ENCODE measurements at places on chromosomes 12 and 14.

- no peak for DNase-seq
Observed at GRCh38 chr14:75123991-75124390, 2.9 kb downstream of the NEK9 start.

GRCh38 chr12:105223352-105223845, 12.6 kb downstream of the APPL2 start:
- DNase-seq: no peak

- no peak for DNase-seq
Observed at GRCh38 chr12:78403681-78404080, 460.9 kb upstream of the SYT1 start.

DNA sequence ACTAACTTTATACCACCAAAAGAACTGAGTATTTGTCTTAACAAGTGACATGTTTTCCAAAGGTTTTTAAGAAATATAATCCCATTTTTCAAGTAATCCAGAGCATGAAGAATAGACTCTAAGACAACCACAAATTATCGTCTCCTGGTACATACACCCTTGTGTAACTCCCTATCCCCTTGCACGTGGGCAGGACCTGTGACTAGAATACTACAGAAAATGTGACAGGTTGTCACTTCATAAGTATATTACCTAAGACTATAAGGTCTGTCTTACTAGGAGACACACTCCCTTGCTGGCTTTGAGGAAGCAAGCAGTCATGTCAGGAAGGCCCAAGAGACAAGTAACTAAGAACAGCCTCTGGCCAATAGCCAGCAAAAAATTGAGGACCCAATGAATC, 8.3 kb upstream of the TTC5 start:
- no peak for DNase-seq

DNA sequence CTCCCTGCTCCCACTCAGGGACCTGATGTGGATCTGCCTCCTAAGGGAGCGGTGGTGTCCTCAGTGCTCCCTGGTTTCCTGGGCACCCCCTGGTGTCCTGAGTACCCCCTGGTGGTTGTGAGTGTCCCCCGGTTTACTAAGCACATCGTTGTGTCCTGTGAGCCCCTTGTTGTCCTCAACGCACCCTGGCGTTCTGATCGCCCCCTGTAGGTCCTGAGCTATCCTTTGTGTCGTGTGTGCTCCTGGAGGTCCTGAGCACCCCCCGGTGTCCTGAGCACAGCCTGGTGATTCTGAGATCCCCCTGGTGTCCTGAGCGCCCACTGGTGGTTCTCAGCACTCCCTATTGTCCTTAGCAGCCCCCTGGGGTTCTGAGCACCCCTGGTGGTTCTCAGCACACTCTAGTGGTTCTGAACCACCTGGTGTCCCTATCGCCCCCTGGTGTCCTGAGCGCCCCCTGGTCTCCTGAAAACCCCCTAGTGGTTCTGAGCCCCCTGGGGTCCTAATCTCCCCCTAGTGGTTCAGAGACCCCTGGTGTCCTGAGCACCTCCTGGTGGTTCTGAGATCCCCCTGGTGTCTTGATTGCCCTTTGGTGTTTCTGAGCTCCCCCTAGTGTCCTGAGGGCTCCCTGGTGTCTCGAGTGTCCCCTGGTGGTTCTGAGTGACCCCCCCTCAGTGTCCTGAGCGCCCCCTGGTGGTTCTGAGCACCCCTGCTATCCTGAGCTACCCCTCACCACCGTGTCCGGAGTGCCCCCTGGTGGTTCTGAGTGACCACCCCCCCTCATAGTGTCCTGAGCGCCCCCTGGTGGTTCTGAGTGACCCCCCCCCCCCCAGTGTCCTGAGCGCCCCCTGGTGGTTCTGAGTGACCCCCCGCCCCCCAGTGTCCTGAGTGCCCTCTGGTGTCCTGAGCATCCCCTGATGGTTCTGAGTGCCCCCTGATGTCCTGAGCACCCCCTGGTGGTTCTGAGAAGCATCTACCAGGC, 615.1 kb downstream of the TMEM121 start:
- DNase-seq: no peak

DNA sequence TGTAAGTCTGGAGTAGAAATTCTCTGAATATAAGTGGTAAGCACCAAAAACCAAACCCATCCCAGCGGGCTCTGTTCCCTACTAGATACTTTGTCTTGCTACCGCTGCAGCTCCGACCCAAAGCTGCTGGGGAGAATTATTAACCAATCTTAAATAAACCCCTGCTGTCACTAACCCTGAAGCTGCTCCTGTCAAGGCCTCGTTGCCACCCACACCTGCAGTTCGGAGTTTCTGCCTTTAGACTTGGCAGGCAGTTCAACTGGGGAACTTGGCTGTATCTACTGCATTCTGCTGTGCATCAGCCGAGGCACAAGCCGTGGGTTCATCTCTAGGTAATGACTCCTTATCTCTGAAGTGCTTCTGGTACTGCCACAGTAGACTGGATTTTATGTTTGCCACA, 55.5 kb downstream of the PPM1A start:
- no peak for DNase-seq

DNA sequence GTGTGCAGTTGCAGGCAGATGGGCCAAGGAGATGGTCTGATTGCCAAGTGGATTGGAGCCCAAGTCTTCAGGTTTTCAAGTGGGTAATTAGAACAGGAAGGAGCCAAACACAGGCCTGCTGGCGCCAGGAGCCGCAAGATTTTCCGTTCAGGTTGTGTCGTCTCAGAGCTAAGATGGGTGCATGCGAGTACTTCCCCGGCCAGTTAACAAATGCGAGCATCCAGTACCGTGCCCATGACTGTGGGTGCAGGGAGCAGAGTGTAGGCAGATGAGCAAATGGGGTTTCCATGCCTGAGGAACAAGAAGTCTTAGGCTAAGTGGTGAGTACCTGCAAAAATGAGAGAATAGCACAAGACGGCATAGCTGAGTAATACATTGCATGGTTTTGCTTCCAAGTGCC, 90.5 kb downstream of the CHST11 start:
- DNase-seq: no peak

DNA sequence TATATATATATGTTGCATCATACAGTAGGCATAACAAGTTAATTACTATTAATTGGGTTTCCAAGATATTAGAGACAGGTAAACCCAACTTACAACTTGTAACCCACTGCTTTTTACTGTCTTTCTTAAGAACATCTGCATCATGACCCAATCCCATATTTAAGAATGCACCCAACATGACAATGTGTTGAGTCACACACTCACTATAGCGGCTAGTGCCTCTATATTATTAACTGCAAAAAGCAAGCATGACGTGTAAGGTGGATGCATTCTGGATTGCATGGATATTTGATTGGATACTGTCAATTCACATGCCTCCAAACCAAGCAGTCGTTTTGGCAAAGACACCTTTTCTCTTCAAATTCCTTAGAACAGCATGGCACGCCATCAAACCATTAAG, 68.2 kb downstream of the KSR2 start:
- DNase-seq: no peak

GRCh38 chr12:124512667-124513296, 54.6 kb downstream of the NCOR2 start:
- no peak for DNase-seq

DNA sequence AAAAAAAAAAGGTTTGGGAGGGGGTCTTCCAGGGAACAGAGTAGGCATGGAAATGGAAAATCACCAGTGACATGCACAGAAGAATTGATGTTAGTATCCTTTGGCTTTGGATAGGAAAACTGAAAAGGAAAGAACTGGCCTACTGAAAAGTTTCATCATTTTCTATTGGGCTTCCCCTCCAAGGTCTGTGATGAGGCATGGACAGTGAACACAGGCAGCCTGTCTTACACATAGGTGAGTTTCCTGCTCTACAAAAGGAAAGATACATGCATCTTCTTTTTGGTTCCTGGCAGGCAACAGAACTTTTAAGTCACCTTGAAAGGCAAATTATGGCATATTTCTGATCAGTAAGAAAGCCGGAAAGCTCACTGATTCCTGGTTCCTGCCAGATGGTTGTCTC, 5.8 kb downstream of the BMAL2 start:
- DNase-seq: no peak

GRCh38 chr14:88256997-88257950, 65.8 kb downstream of the KCNK10 start:
- DNase-seq: no peak

DNA sequence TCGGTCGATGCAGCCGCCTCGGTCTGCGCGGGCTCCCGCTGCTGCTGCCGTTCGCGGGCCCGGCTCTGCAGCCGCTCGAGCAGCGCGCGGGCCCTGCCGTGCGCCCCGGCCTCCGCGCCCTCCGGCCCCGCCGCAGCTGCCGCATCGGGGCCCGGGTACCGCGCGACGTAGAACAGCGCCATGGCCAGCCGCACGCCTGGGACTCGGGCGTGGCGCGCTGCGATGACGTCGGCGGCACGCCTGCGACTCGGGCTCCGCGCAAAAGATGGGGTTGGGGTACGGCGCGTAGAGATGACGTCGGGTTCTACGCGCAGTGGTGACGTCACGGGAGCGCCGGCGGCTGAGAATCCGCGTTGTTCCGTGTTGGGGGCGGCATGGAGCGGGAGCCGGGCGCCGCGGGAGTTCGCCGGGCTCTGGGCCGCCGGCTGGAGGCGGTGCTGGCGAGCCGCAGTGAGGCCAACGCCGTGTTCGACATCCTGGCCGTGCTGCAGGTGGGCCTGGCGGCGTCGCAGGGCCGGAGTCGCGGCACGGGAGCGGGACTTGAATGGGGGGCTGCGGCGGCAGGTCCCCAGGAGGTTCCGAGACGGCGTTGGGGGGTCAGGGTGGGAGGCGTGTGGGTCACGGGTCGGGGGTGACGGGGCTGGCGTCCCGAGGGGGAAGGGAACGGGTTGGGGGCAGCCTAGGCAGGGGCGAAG, at the start of the genes DDX51 and NOC4L:
TSS of gene DDX51 (minus strand) at position 205 of the 695 bp plus-strand sequence. CDS start at position 182, 23 bp downstream.
TSS of gene NOC4L (plus strand) at position 343 of the 695 bp plus-strand sequence. CDS start at position 375, 32 bp downstream.
- peak; percentile 91 for DNase-seq

GRCh38 chr12:1500095-1500801, 94.1 kb downstream of the FBXL14 start:
- DNase-seq: no peak

- no peak for DNase-seq
Observed at GRCh38 chr12:121513464-121514183, 67.2 kb downstream of the KDM2B start.

GRCh38 chr12:124544311-124544970, 23.0 kb downstream of the NCOR2 start:
- no peak for DNase-seq

- DNase-seq: peak; percentile 71
Observed at GRCh38 chr12:130761537-130762318, 45.6 kb upstream of the RIMBP2 start.

DNA sequence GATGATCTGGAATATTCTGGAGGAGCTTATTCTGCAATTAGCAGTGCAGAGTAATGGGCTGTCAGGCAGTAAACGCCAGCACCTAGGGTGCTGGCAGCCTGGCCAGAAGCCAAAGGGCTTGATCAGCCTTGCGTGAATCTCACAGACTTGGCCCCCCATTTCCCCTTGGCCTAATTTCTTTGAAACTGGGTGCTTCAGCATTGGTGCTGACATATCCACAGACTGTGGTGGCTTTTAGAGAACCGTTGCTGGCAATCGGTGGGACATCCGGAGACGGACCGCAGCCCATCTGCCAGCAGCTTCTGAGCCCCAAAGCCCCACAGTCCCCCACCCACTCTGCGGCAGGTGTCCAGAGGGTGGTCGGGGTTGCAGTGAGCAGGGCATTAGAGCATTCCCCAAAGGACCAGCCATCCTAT, 157.1 kb downstream of the CALM1 start:
- peak; percentile 66 for DNase-seq

GRCh38 chr12:21353487-21353886, 18.8 kb upstream of the SLCO1A2 start:
- DNase-seq: peak; percentile 29

GRCh38 chr12:78037707-78038106, 207.0 kb downstream of the NAV3 start:
- no peak for DNase-seq

DNA sequence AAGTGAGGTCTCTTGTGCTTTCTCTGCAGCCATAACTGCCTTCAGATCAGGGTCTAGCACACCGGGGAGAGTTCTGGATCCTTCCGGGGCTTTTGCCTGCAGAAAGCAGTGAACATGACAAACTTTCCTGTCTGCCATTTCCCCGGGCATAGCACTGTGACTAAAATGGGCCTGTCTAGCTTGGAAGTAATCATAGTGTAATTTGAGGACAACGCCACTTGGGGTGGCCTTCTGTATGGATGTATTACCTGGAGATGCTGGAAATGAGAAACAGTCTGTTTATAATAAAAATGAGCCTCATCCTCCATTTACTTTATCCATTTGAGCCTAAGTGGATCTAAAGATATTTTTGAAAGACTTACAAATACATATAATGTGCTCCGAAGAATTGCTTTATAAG, 453.7 kb downstream of the VRK1 start:
- DNase-seq: no peak

DNA sequence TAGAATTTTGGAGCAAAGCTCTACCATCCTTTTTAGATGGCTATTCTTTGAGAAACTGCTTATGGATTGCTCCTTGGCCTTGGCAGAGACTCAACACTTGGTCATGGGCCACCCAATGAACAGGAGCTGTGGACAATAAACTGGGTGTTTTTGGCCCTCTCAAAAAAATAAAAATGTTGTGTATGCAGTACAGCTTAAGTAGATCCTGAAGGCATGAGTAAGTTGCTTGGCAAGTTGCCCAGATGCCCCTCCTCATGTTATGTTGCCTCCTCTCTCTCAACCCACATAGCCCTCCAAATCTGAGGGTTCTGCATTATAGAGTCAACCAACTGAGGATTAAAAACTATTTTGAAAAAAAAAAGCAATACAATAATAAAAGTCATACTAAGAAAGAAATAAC, 124.9 kb downstream of the ATP23 start:
- no peak for DNase-seq

- no peak for DNase-seq
Observed at GRCh38 chr14:26987744-26988363, 390.0 kb upstream of the NOVA1 start.

GRCh38 chr14:64674829-64675228, 29.4 kb upstream of the PLEKHG3 start:
- no peak for DNase-seq

DNA sequence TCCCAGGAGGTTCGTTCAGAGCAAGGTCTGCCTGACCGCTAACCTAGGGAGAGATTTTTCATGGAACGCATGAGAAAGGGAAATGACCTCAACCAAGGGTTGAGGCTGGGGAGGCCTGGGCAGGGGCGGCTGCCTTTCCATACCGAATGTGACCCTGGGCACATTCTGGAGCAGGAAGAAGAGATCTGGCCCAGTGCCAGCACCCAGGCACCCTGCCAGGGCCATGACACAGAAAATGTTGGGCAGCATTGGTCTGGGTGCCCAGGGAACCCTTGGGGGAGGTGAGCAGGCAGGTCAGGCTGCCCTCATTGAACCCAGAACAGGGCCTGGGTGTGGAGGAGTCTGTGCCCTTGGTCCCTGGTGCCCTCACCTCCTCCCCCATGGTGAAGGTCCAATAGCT, 106.8 kb downstream of the CALM1 start:
- DNase-seq: no peak

GRCh38 chr12:59803735-59804134, 207.9 kb downstream of the SLC16A7 start:
- no peak for DNase-seq

GRCh38 chr12:29734734-29735133, 49.0 kb downstream of the TMTC1 start:
- DNase-seq: no peak

Data from spinal cord (tissue), 10 donors.